ENCODE measurements at places on chromosomes 3 and 15.

DNA sequence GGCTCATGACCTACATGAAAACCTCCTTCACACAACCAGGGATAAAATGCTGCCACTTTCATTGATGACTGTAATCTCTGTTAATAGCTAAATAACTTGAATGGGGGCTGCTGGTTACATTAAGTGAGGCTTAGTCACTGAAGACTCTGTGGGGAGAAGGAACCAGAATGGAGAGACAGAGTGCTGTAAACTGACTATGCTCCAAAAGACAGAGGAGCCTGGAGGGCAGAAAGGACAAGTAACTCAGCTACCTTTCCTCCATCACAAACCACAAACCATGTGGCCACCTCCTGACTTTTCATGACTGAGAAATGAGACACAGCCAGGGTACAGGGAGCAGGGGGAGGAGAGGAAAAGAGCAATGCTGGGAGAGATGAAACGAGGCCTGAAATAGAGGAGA lies 97.1 kb upstream of the TRIM42 start:
- DNase-seq, result no peak

DNA sequence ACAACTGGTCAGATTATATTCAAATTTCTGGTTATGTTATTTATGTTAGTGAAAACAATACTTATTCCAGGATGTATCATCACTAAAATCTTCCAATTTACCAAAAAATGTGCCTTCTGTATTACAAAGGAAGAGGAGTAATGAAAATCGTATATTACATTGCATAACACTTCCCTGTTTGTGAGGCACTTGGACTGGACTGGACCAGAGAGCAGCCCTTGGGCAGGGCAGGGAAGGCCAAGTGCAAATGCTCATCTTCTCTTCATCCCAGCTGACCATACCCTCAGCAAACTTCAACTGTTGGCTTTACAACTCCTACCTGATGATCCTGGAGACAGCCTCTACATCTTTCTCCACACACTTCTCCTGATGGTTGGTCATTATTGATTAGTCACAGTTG lies 285.7 kb upstream of the MME start:
- no peak for DNase-seq

DNA sequence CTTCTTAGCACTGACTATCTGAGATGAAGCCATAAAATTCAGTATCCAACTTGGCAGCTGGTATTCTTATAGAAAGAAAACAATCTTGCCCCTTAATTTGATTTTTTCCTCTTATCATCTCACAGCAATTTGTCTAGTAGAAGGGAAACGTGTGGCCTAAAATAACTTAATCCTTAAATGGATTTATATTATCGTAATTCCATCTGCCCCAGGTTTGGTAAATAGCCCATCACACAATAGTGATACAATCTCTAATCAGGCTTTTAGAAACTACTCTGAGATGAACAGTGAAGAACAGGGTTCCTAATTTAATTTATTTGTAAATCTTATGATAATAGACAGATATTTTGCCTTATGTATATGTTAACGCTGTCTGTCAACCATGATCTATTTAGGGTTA lies 24.8 kb downstream of the PEX5L start:
- no peak for DNase-seq

DNA sequence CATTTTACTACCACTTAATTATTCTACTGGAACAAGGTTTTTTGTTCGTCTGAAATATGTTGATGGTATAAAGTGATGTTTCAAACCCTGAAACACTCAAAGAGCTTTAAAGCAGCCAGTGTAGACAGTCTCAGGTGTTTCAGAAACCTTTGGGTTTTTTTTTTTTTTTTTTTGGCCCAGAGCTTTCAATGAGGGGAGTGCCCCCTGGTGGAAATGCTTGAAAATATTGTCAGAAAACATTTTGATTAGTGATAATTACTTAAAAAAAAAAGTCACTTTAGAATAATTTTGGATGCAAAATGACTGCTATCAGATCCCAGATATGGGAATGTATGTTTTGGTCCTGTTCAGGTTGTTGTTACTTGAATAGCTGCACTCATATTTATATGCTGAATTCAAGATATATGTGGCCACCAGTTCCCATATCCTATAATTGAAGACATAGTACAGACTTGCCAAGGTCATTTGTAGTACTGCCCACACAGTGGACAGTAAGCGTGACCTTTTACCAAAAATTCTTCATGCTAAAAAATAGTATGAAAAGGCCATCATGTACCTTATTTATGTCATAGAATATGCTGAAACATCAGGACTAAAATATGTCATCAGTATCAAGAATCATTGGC lies 35.9 kb downstream of the SATB1 start:
- no peak for DNase-seq

GRCh38 chr15:37098468-37099318 lies 1.7 kb downstream of the MEIS2 start:
- peak; percentile 30 for DNase-seq
